ENCODE measurements at places on chromosomes 2 and 18.

DNA sequence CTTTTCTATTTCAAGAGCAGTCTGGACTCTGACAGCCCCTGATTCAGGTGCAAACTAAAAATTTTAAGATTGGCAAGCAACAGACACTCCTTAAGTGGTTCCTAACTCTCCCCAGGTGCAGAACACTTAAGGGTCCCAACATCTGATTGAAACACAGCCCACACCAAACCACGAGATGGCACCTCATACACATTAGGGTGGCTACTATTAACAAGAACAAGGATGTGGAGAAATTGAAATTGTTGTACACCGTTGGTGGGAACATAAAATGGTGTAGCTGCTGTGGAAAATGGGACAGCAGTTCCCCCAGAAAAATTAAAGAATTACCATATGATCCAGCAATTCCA is 82.3 kb downstream of the POLR1A start:
- no peak for DNase-seq

- DNase-seq = no peak
Observed at GRCh38 chr2:65360441-65360840, 72.0 kb downstream of the SPRED2 start.

DNA sequence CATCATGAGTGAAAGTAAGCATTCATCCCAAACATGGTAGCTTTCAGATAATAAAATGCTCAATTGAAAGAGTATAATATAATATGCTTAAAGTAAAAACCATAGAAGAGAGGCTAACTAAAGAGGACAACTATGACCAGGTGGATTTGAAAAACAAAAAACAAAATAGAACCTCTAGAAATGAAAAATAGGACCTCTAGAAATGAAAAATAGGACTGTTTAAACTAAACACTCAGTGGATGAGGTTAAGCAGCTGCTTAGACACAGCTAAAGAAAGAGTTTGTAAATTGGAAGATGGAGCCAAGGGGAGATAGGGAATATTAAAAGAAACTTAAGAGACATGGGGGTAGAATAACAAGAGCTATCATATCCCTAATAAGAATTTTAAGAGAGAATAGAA is 301.6 kb downstream of the BCL2 start:
- DNase-seq = no peak

DNA sequence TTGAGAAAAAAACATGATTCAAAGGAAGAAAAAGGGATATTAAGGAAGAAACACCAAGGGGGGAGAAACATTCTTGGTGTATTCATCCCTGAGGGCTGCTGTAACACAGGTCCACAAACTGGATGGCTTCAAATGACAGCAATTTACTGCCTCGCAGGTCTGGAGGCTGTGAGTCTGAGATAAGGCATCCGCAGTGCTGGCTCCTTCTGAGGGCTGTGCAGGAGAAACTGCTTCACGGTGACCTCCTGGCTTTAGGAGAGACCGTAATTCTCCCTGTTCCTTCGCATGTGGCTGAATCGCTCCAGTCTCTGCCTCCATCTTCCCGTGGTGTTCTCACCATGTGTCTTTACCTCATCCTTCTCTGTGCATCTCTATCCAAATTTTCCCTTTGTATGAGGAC is 490.7 kb downstream of the EIPR1 start:
- no peak for DNase-seq
